GM20000 (cell line): ENCODE measurements at places on chromosomes 7 and 10.

DNA sequence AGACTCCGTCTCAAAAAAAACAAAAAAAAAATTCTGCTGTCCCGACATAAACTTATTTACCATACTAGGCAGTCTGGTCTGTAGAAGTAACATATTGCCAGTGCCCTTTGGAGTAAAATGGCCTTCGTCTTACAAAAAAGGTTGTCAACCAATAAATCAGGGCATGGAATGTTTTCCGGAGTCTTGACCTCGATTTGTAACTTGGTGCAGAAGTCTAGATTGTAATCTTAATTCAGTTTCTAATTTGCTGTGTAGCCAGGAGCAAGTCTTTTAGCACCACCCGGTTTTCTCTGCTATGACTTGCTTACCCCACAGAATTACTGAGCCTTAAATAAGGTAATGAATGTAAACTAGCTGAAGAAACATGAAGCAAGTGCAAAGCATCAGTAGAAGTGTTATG lies 23.2 kb downstream of the UBN2 start:
- DNase-seq = no peak

DNA sequence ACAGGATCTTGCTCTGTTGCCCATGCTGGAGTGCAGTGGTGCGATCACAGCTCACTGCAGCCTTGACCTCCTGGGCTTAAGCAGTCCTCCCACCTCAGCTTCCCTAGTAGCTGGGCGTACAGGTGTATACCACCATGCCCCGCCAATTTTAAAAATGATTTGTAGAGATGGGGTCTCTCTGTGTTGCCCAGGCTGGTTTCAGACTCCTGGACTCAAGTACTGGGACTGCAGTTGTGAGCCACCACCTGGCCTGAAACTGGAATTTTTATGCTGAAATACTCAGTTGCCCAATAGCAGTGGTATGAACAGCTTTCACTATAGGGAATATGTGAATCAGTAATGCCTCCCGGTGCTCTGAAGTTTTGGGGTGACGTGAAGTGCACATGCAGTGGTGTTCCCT lies 7.6 kb downstream of the ZRANB1 start:
- no peak for DNase-seq

DNA sequence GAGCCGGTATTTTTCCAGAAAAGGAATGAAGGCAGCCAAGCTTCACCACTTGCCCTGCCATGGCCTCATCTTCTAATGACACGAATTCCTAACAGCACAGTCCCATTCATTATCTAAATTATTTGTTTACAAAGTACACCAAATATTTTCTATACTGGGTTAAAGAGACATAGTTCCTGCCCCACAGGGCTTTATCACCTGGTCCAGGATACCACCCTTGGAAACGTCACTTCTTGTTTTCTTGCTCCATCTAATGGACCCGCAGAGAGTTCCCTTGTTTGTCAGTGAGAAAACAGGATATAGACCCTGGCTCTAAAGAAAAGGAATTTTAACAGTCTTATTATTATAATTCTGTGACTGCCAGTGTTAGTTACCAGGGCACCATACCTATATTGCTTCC lies 1165.4 kb downstream of the GATA3 start:
- no peak for DNase-seq

GRCh38 chr10:73522263-73522662 lies 26.4 kb upstream of the PPP3CB start:
- no peak for DNase-seq

DNA sequence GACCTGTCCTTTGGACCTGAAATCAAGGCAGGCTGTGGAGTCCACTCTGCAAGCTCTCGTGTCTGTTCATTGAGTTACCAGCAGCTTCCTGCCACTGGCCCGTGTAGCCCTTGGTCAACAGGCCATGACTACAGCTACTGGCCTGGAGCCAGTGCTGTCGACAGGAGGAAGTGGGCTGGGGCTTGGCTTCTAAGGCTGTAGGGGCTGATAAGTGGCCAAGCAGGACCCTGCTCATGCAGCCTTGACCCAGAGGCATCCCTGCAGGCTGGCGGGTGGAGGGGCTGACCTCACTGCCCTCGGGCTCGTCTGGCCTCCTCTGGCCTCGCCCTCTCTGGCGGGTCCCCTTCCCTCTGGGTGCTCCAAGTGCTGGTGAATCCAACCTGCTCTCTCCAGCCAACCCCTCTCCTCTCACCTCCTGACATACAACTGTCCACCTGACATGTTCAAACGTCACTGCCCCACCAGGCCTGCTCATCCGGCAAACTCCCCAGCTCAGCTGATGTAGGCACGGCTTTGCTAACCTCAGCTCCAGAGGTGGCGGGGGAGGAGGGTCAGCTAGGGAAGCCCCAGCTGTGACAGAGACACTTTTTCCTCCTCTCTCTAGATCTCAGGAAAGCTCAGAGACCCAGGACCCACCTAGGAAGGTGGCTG lies 188.6 kb upstream of the LYZL2 start:
- DNase-seq = peak; percentile 35

GRCh38 chr10:119029613-119030420 lies at the start of gene NANOS1:
TSS of gene NANOS1 (plus strand) at chr10:119029714. CDS start at chr10:119029802, 88 bp downstream.
- DNase-seq = peak; percentile 68

GRCh38 chr10:24425151-24425550 lies 216.2 kb downstream of the KIAA1217 start:
- no peak for DNase-seq

DNA sequence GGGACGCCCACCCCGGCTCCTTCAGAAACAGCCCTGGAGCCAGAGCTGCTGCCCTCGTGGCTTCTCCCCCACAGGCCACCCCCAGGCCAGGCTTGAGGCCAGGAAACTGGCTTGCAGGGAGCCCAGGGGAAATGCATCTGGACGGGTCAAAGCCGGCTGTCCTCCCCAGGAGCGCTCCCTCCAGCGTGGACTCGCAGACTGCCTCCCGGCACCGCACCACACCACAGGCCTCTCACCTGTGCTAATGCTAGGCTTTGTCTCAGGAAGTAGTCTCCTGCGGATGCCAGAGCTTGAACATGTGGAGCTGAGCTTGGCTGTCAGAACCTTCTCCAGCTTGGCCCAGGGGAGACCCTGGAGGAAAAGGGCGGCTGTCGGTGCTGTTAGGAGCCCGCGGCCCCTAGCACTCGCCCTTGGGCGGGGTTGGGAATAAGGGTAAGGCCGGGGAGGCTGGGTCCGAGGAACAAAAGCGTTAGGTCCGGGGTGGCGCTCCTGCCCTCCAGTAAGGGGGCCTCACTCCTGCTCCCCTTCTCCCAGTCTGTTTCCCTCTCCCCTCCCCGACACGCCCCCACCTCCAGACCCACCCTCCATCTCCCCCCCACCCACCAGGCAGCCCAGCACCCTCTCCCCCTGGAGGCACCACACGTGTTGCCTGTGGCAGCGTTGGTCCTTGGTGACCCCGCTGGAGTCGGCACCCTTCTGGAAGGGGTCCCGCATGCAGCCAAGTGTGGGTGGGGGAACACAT lies 21.6 kb upstream of the DRGX start:
- no peak for DNase-seq

GRCh38 chr7:80563561-80564327 lies 51.9 kb upstream of the GNAT3 start:
- no peak for DNase-seq

DNA sequence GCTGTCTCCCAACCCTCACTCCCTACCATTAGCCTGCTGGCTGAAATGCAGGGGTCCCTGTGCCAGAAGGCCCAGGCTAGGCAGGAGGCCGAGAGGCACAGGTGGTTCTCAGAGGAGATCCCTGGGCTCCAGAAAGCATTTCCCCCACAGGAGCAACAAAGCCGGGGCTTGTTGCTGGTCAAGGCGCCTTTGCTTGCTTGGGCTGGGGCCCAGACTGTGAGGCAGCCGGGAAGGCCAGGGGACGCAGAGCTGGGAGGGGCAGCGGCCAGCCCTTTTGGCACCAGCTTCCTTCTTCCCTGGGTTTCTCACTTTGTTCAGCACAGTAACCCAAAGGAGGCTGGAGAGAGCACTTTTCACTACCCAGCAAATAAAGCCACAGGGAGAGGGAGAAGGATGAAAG lies 48.6 kb downstream of the FBXW4 start:
- DNase-seq = no peak

DNA sequence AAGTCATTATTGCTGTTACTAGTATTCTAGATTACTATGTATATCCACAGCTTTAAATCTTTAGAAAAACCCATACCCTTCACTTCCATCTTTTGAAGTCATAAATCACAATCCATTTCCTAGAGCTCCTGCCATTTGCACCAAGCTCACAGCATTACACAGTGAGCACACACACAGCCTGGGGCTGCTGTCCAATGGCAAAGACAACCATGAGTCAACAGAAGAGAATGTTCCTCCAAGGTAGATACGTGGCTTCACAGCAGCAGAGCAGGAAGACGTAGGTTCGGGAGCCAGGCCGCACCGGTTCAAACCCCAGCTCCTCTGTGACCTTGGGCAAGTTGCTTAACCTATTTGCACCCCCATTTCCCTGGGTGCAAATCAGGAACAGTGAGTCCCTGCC lies 234.6 kb downstream of the DIP2C start:
- DNase-seq = no peak

- DNase-seq = no peak
These were observed 4.4 kb upstream of the LUC7L2 start for GRCh38 chr7:139355320-139355719.

GRCh38 chr7:5599543-5600200 lies 176.0 kb upstream of the TNRC18 start:
- no peak for DNase-seq

- DNase-seq = no peak
These were observed 15.8 kb downstream of the SFXN4 start for GRCh38 chr10:119149729-119150128.

GRCh38 chr7:116809636-116810266 lies 52.6 kb upstream of the CAPZA2 start:
- peak; percentile 40 for DNase-seq

- no peak for DNase-seq
These were observed 12.7 kb downstream of the FBXW4 start for GRCh38 chr10:101682172-101682825.

GRCh38 chr10:3477683-3478082 lies 305.1 kb upstream of the PITRM1 start:
- DNase-seq = no peak

GRCh38 chr10:69640196-69640980 lies 10.3 kb downstream of the FAM241B start:
- no peak for DNase-seq

DNA sequence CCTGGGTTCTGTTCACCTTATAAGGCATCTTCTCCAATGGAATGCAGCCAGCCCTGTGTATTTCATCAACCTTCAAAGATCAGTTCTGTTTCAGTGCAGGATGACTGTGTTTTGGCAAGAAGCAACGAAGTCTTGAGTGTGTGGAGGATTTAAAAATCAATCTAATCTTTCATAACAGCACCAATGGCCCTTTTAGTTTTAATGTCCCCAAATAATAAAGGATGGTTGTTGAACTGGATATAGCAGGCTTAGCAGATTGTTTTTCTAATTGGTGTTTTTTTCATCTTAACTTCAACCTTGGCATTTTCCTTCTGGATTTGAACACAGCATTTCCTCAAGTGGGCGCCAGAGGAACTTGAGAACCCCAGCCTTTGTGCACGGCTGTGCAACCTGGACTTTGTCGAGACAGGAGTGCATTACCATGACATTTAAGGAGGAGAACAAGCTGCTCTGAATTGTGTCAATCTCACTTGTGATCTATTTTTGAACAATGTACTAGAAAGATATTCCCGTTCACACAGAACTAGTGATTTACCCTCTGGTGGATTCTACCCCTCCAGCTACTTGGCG lies 313.3 kb upstream of the AKR1E2 start:
- no peak for DNase-seq

GRCh38 chr7:134451656-134452055 lies 7.2 kb downstream of the AKR1B1 start:
- DNase-seq = no peak

- DNase-seq = no peak
These were observed 19.6 kb upstream of the INPP5A start for GRCh38 chr10:132517951-132518521.

GRCh38 chr10:65548001-65548400 lies 1377.8 kb upstream of the LRRTM3 start:
- no peak for DNase-seq

DNA sequence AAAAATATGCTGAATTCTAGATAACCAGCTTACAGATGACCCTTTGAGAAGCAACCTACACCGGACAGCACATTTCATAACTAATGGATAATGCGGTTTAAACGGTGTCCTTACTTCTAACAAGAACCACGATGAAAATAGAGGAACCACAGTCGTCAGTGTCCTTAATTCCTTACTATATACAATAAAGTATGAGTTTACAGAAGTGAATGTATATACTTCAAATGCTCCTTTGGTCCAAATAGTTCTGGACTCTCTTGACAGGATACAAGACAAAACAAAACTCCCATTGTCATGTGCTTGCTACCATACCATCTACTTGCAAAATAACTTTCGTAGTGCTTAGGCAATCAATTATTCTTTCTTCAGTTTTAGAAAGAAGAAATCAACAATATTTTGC lies 2.4 kb downstream of the NAMPT start:
- DNase-seq = no peak

GRCh38 chr10:100560248-100560647 lies 24.5 kb downstream of the HIF1AN start:
- DNase-seq = no peak

- no peak for DNase-seq
These were observed 17.8 kb upstream of the PCBD1 start for GRCh38 chr10:70906031-70906783.

DNA sequence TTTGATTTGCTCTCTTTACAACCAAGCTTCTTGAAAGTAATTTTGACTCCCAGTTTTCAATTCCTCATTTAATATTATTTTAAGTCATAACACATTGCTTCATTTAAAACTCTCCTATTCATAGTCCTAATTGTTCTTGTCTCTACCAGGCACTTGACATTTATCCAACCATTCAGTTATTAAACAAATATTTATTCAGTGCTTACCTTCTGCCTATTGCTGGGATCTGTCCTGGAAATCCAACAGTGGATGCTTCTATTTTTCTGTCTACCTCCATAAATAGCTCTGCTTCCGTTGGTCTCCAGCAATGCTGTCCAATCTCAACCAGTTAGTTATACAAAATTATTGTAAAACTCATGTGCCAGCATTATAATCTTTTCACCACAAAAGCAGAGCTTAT lies 615.1 kb downstream of the ZWINT start:
- DNase-seq = no peak

- DNase-seq = peak; percentile 27
These were observed at the start of gene EVX1 for GRCh38 chr7:27242555-27243339. TSS of gene EVX1 (plus strand) at chr7:27242802. CDS start at chr7:27243031, 229 bp downstream.

DNA sequence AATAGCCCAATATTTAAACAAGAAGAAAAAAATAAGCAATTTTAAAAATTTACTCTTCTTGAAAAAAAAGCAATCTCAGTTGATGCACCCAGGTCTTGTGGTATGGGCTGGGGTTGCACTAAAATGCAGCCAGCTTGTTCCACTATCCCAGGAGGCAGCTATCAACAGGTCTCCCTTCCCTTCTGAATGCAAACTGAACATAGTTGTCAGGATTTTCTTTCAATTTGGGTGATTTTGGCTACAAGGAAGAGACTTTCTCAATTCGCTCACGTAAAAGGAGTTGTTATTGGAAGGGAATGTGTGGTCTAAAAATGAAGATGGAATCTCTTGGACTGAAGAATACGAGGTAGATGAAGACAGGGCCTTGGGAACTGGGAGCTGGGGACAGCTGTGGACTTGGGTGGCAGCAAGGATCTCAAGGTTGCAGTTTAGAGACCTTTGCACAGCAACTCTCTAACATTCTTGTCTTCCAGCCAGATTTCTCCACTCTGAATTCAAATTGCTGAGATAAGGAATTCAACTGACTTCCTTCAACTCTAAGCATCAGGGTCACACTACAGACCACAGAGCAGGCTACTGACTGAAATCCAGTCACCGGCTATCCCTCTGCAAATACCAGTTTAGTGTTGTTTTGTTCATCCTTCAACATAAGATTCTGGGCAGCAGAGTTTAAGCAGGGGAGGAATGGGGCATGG lies 3.1 kb upstream of the TMEM26 start:
- DNase-seq = no peak

GRCh38 chr7:153522261-153522660 lies 529.9 kb upstream of the DPP6 start:
- no peak for DNase-seq

GRCh38 chr10:82144153-82144552 lies 269.2 kb downstream of the NRG3 start:
- no peak for DNase-seq
